ENCODE measurements at places on chromosomes 7 and 10. TPM values are rescaled to one million over a fixed set of nuclear protein-coding genes. Genes with fewer than 3 reads are reported as not detected.

- peaks cover 58% of the 10 kb centered on the region for H3K4me1 ChIP-seq
- DNase-seq = no peak
- peaks cover 42% of the 10 kb centered on the region for H3K36me3 ChIP-seq
- no peak overlapping the region for H3K4me3 ChIP-seq
- H3K27me3 ChIP-seq = no peaks in the 10 kb centered on the region
- no peak overlapping the region for H3K27ac ChIP-seq
These were observed 1.6 kb downstream of the PWWP2B start for GRCh38 chr10:132398566-132398991.

DNA sequence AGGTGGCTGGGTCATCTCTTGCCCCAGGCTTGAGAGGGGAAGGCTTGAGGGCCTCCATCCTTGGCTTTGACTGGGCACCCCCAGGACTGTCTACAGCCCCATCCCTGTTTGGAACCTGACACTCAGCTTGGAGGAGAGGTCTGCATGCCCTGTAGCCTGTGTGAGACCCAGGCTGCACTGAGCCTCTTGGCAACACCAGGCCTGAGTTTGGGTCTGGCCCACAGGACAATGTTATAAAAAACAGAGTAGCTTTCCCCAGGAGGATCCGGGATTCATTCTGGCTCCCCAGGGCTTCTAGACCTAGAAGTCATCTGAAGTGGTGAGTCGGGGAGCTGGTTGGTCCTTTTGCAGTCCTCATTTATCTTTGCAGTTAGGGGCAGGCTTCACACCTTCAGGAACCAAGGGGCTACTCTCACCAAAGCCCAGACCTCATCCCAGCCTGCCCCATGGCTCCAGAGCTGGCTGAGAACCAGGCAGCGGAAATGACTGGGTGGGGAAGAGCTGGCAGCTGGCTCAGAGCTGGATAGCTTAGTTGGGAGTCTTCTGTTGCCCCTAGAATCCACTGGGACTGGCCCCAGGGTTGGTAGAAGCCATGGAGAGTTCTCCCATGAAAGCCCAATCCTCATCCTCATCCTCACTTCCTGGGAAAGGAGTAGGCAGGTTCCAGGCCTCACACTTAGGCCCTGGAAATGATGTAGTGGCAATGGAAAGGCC, 68.8 kb downstream of the ADCYAP1R1 start:
- no peaks in the 10 kb centered on the region for H3K27me3 ChIP-seq
- H3K4me1 ChIP-seq = no peaks in the 10 kb centered on the region
- H3K36me3 ChIP-seq = no peaks in the 10 kb centered on the region
- no peak overlapping the region for H3K27ac ChIP-seq
- no peak overlapping the region for H3K4me3 ChIP-seq
- DNase-seq = no peak

- H3K27ac ChIP-seq = peak overlapping the region; percentile 64
- H3K4me3 ChIP-seq = no peak overlapping the region
- no peaks in the 10 kb centered on the region for H3K36me3 ChIP-seq
- no peak for DNase-seq
- H3K4me1 ChIP-seq = peaks cover 8% of the 10 kb centered on the region
- no peaks in the 10 kb centered on the region for H3K27me3 ChIP-seq
These were observed 179.6 kb downstream of the CELF2 start for GRCh38 chr10:11197266-11197712.

The ECHDC3 gene
- 5.9 TPM for total RNA-seq

The ERVW-1 gene
- total RNA-seq = not detected

The TMEM270 gene
- not detected for total RNA-seq

The CCDC172 gene
- not detected for total RNA-seq

The C10orf105 gene
- 0.99 TPM for total RNA-seq

All from spinal cord (tissue), 10 donors.